Left cardiac atrium (tissue), 4 donors: ENCODE measurements at places on chromosomes 11 and 22.

GRCh38 chr11:13784855-13785254 is 116.4 kb downstream of the FAR1 start:
- DNase-seq, result no peak

- no peak for DNase-seq
Observed at GRCh38 chr11:69192301-69192721, 36.6 kb downstream of the SMIM38 start.

DNA sequence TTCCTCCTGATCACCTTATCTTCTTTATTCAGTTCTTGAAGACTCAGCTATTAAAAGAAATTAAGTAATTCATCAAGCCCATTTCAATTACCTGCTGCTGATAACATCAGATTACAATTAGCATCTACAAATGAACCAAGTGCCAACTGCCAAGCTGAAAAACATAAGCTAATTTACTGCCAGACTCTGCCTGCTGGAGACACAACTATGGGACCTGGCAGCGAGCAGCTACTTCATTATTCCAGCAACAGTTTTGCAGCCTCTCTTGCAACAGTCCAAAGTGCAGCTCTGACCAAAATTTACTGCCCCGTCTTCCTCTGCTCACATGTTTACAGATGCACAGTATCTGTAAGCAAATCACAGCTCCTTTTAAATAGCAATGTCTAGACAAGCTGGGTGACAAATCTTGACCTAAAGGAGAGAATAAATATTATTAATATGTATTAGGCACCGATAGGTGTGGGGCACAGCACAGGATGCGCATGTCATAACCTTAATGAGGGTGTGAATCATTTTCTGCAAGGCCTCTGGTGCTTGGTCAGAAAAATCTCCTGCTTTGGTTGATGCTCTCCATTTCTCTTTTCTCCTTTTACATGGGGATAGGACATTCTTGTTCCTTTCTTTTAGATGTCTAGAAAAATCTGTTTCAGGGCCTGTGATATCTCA is 232.2 kb upstream of the PITPNB start:
- no peak for DNase-seq

GRCh38 chr11:91305402-91305801 is 919.2 kb upstream of the FAT3 start:
- no peak for DNase-seq
